ENCODE measurements at places on chromosomes 1 and 21.

DNA sequence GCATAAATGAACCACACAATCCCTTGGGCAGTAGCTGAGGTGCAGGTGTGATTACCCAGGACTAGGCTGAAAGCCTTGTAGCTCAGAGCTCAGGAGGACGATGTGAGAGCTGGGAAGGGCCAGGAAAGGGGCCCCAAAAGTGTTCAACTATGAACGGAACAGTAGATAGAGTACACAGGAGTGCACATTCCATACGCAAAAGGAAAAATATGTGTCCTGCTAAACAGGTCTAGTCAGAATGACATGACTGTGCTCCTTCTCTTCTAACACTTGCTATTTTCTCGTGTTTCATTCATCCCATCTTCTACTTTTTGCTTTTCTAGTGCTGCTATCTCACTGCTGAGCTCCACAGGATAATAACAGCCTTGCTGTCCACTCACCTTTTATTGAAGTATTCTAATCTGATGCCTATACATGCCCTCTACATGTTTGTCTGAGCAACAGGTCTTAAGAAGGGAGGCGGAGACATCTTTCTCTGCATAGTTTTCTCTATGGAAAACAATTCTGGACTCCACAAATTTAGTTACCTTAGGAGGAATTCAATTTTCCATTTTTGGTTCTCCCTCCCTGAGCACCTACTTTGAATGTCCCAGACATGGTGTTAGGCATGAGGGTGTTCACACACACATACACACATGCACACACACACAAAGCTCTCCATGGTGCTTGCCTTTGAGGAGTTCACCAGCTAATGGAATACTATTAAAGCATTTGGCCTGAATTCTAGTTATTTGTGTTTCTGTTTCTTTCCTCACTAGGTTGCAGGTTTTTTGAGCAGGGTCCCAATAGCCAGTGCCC, 3.4 kb downstream of the S100A10 start:
- no peak for DNase-seq

GRCh38 chr1:243179720-243180119, 75.4 kb downstream of the CEP170 start:
- DNase-seq: no peak

- no peak for DNase-seq
Measured at GRCh38 chr1:33167650-33168447, 14.0 kb downstream of the TRIM62 start.

DNA sequence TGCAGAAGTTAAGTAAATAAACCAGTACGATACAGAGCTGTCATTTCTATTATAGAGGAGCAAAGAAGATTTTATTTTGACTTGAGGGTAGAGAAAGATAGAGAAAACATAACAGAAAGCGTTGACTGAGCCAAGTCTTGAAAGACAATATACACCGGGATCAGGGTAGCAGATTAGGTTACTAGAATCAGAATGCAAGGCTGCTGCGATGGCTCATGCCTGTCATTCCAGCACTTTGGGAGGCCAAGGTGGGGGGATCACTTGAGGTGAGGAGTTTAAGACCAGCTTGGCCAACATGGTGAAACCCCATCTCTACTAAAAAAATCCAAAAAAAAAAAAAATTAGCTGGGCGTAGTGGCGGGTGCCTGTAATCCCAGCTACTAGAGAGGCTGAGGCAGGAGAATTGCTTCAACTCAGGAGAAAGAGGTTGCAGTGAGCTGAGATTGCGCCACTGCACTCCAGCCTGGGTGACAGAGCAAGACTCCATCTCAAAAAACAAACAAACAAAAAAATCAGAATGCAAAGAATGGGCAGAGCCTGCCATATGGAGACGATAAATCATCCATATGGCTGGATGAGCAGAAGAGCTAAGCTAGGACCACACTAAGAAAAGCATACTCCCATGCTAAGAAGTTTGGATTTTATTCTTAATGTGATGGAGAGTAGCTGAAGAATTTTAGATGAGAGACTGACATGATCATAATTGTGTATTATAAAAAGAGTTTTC, 9.9 kb upstream of the ABCD3 start:
- no peak for DNase-seq

- no peak for DNase-seq
Measured at GRCh38 chr1:66333466-66334199, 200.3 kb upstream of the SGIP1 start.

All from GM19239 (cell line).